ENCODE measurements at places on chromosomes 3 and 15. TPM values are rescaled to one million over a fixed set of nuclear protein-coding genes. Genes with fewer than 3 reads are reported as not detected.

GRCh38 chr3:184601576-184602371 is 40.2 kb downstream of the EPHB3 start:
- H3K36me3 ChIP-seq = no peaks in the 10 kb centered on the region
- DNase-seq = no peak
- no peak overlapping the region for H3K27ac ChIP-seq
- H3K4me3 ChIP-seq = no peak overlapping the region
- peaks cover 25% of the 10 kb centered on the region for H3K4me1 ChIP-seq

GRCh38 chr3:134404366-134404885 is 30.2 kb upstream of the AMOTL2 start:
- no peaks in the 10 kb centered on the region for H3K36me3 ChIP-seq
- H3K4me3 ChIP-seq = no peak overlapping the region
- H3K27me3 ChIP-seq = peaks cover 57% of the 10 kb centered on the region
- DNase-seq = no peak
- no peaks in the 10 kb centered on the region for H3K4me1 ChIP-seq
- no peak overlapping the region for H3K27ac ChIP-seq

DNA sequence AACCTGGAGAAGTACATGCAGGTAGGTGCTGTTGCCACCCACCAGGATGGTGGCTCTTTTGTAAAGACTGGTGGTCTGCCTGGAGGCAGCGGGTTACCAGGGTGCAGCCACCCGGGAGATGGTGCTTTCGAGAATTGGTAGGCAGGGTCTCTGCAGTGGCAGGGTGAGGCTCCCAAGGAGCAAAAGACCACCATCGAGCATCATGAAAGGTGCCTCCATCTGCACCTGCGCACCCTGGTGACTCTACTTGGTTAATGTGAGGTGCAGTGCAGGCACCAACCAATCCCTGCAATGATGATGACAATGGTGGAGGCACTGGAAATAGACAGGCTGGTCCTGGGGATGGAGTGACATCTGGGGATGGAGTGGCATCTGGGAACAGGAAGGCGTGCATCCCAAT is 236.7 kb downstream of the ADAMTS17 start:
- no peak for DNase-seq
- H3K27me3 ChIP-seq = no peaks in the 10 kb centered on the region
- no peak overlapping the region for H3K27ac ChIP-seq

The GOLGA8N gene
- total RNA-seq = 4.3 TPM
